Left hindlimb (tissue), 1 donor: ENCODE measurements at places on chromosomes 7 and 10.
A peak's percentile ranks its signal among the peaks of the same experiment; 100 is the strongest.

- DNase-seq = no peak
Observed at GRCh38 chr7:153432063-153432462, 620.1 kb upstream of the DPP6 start.

DNA sequence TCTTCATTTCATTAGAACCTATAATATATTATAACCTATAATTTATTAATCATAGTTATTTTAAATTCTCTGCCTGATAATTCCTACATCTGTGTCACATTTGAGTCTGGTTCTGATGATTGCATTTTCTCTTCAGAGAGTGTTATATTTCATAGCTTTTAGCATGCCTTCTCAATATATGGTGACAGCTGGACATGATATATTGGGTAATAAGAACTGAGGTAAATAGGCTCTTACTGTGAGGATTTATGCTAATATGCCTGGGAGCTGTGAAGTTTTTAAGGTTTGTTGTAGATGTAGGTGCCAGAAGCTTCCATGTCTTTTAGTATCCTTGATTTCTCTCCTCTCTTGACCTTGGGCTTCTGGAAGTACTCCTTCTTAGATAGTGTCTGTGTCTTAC lies 325.9 kb upstream of the SEMA3D start:
- no peak for DNase-seq

DNA sequence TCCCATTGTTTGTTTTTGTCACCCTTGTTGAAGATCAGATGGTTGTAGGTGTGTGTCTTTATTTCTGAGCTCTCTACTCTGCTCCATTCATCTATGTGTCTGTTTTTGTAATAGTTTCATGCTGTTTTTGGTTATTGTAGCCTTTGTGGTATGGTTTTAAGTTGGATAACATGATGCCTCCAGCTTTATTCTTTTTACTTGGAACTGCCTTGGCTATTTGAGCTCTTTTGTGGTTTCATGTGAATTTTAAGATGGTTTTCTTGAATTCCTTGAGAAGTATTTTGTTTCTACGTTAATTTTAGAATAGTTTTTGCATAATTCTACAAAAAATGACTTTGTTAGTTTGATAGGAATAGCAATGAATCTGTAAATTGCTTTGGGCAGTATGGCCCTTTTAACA lies 170.0 kb upstream of the IGFBP3 start:
- DNase-seq = no peak

DNA sequence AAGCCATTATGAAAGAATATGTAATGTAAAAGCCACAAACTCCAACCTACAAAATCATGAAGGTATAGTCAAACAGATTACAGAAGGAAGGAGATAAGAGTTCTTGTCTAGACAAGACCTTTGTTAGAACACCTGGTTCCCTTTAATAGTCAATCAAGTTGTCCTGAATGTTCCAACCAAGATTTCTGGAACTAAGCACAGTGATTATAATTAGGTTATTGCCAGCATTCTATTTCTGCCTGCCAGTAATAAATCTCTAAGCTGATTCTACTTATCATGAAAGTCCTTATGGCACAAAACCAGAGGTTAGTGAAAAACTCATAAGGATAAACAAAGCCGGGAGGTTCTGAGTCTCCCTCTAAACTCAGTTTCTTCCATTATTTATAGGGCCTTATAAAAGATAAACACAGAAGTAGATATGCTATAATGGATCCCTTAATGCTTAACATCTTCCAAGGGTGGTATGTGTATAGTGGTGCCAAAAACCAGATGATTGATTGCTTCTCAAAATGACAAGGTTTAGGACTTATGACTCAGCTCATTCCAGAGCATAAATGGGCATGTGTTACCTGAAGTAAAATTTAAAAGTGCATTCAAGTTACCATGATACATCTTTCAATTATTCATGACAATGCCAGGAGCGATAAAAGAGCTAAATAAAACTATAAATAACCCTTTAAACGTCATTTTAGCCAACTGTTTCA lies 237.2 kb downstream of the CSTF2T start:
- no peak for DNase-seq

GRCh38 chr10:117761695-117762094 lies 219.1 kb downstream of the EMX2 start:
- DNase-seq = no peak

DNA sequence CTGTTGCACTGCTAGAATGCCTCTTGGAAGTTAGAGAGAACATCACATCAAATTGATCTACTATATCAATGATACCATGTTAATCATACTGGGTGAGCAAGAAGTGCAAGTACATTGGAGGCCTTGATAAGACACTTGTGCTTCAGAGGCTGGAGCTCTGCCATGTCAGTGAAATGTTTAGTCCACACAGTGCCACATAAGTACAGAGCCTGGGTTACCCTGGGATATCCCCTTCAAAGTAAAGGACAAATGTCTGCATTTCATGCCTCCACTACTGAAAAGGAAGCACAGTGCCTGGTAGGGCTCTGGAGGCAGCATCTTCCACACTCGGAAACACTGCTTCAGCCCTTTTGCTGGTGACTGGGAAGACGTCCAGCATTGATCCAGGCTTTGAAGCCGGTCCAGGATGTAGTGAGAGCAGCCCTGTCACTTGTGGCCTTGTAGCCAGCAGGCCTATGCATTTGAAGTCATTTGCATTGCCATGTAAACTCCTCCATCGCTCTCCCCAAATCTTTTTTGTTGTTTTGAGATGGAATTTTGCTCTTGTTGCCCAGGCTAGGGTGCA lies 15.7 kb upstream of the STN1 start:
- no peak for DNase-seq

DNA sequence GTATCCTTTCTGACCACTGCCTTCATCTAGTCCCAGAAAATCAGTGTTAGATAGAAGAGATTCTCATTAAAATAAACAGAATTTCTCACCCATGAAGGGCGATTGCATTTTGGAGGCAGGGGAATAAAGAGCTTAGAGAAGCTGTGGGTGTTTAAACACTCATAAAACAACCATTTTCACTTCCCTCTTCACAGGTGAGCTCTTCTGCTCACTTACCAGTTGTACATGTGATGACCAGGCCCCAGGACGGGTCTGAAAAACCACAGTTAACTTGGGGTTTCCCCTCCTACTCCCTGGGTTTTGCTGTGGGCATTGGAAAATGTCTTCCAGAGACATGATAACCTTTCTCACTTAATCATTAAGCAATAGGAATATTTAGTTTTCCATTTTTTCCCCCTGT lies 411.6 kb upstream of the DPP6 start:
- DNase-seq = no peak

- DNase-seq = no peak
Observed at GRCh38 chr7:134935701-134936100, 50.6 kb upstream of the AGBL3 start.

GRCh38 chr7:78234634-78235033 lies 436.1 kb downstream of the PHTF2 start:
- no peak for DNase-seq

- no peak for DNase-seq
Observed at GRCh38 chr10:71040846-71041605, 152.7 kb upstream of the PCBD1 start.

DNA sequence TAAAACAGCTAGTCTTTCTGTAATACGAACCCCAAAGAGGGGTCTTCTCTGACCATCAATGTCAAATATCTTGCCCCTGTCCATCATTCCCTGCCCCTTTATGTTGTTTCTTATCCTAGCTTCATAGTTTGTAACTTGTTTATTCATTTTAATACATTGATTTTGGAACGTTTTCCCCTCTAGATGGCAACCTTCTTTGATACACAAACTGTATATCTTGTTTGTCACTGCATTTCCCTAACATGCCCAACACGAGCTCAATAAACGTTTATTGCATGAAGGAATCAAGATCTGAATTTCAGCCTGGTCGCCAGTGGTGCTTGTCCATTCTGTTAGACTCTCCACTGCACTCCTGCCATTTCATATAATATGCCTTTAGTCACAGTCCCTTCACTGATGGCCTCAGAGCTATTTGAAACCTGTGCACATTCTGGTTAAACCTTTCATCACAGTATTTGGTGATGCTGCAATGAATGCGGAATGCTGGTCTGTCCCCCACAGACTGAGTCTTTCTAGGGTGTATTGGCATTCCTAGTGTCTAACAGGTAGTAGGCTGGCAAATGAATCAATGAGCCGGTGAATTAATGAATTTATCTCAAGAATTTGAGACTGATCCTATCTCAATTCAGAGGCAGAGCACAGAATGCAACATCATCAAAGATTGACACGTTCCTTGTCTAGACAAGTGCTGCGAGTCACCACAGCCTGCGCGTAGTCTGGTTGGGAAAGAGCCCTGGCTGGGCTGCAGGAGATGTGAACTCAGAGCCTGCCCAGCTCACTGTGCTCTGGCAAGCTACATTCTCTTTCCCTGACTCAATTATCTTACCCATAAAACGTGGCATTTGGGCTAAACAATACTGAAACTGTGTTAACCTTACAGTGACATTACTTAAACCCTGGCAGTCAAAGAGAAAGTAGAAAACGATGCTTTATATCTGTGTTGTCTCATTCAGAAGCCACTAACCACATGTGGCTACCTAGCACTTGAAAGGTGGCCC lies 55.2 kb upstream of the FRMD4A start:
- DNase-seq = no peak

GRCh38 chr7:66150471-66150870 lies 35.8 kb downstream of the CRCP start:
- DNase-seq = peak; percentile 59

GRCh38 chr7:23759671-23760391 lies 49.8 kb downstream of the STK31 start:
- no peak for DNase-seq

DNA sequence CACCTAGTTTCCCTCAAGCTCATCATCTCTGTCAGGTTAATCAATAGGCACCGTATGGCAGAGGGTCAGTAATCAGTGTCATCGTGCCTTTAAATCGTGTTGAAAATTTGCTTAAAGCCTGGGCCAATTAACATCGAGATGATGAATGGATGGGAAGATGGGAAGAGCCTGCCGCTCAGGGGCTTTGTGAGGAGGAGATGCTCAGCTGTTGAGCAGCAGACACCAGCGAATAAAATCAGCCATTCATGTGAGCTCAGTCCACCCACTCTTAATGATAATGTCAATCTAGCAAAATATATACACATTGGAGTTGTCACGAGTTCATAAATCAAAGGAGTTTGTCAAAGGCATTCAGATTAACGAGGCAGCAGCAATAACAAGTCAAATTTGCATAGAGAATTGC lies 97.7 kb downstream of the BTRC start:
- no peak for DNase-seq

DNA sequence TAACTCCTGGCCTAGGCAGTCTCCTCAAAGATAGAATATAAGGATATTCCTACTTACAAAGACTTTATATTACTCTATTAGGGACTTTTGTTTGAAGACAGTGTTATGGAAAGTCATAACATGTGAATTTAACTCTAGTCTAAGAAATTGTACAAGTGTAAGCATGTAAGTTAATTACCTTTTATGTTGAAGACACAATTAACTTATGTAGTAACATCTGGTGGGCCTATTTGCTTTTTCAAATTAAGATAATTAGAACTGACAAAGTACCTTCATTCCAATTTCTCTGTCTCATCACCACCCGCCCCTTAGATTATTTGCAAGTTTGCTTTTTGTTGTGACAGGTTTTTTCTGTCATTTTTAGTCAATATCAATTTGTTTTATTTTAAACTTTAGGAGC lies 126.0 kb upstream of the THSD7A start:
- no peak for DNase-seq

DNA sequence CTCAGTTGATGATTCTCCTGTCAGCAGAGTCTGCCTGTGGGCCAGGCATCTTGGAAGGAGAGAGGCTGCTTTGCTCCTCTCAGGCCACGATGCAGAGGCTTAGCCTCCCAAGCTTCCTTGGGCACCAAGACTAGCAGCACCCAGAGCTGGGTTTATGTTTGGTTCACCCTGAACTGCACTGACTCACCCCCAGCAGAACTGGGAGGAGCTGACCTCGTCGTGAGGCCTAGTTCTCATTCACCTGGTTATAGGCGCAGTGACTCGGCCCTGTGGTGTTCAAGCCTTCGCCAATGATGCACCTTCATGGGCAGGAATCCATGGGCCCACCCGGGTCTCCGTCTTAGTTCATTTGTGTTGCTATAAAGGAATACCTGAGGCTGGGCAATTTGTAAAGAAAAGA lies 122.0 kb upstream of the ZNF438 start:
- no peak for DNase-seq

DNA sequence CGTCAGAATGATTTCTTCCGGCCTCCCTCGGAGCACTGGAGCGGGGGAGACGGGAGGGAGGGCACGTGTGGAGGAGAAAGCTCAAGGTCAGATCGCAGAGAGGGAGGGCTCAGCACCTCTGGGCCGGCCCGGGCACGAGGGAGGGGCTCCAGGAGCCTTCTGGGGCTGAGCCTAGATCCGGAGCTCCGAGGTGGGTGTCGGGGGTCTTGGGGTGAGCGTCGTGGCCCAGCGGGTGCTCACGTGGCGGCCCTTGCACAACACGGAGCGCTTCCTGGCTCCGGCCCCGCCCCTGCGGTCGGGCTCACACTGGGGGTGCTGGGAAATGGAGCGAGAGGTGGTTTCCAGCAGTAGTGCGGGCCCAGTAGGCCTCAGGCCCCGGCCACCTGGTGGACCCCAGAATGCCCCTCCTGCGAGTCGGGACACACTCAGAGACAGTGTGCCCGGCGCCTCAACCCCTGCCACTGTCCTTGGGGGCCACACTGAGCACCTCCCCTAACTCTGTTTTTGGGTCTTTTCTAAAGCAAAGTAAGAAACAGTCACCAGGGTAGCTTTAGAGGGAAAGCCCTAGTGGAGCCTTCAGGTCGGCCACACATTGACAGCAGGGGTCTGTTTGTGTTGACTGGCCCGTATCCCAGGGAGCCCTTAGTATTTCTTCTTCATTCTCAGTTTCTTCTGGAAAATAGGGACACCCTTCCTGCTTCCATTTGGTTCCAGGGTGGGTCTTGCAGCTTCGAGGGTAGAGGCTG lies 798 bp downstream of the PPIF start:
- DNase-seq = peak; percentile 69

DNA sequence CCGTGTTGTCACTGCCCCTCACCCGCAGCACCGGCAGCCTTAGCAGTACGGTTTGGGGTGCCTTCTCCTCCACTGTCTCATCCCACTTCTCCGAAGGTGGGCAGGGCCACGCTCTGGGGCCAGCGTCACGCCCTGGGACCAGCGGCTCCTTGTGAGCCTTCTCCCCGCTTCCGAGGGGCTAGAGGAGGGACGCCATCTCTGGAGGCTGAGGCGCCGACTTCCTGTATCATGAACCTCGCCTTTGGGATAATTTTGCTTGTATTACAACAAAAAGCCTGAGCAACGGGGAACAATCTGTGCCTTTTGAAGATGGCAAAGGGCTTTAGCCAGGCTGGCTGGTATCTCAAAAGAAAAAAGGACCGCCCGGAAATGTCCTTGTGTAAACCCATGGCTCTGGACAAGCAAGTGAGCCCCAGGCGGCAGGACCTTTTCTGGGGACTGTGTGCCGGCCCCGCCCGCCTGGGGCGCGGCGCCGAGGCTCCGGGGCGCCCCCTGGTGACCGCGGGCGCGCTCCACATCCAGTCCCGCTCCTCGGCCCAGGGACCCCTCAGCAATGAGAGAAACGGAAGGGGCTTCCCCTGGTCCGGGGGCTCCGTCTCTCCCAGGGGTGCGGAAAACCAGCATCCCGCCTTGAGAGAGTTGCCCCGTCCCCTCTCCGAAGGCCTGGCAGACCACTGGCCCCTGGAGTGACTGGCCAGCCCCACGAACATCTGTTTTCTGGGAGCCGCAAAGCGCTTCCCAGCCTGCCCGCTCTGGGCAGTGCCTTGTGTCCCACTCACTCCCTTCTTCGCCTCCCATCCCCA lies 3.8 kb downstream of the DEPP1 start:
- DNase-seq = peak; percentile 79

GRCh38 chr10:69756279-69756678 lies 45.4 kb upstream of the COL13A1 start:
- DNase-seq = no peak
